NCI-H1048 (cell line): ENCODE measurements at places on chromosomes 6 and 20.

- no peak for DNase-seq
Observed at GRCh38 chr6:47722194-47722593, 23.8 kb downstream of the ADGRF4 start.

GRCh38 chr6:134936476-134936875, 13.4 kb downstream of the ALDH8A1 start:
- no peak for DNase-seq

DNA sequence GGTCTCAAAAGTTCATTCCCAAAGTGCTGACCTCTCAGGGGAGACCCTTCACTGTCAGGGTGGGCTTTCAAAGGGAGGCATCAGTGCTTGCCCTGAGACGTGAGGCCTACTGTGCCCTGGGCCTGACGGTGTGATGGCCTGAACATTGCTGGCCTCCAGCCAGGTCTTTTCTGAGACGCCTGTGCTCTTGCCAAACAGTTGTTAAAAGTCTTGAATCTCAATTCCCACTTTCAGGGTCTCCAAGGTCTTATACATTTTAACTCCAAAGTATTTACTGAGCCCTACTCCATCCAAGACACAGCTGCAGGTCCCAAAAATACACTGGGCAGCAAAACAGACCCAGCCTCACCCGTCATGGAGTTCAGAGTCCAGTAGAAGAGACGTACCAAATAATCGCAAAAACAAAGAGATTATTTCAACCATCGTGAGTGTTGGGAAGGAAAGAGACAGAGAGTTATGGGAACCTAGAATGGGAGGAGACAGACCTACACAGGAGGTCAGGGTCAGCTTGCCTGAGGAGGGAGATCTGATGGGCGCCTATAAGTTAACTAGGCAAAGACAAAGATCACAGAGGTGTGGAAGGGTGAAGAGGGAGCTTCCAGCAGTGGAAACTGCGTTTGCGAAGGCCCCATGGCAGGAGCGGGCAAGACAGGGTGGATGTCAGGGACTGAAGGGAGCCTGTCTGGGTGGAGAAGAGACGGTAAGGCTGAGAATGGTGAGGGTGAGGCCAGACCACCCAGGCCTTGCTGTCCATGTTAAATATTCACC, 446.3 kb downstream of the PREX1 start:
- no peak for DNase-seq

- DNase-seq: no peak
Observed at GRCh38 chr20:55200317-55200716, 724.9 kb downstream of the DOK5 start.

GRCh38 chr20:37615340-37616109, 78.3 kb upstream of the CTNNBL1 start:
- no peak for DNase-seq

- DNase-seq: no peak
Observed at GRCh38 chr20:35467339-35468224, 12.2 kb downstream of the CEP250 start.

DNA sequence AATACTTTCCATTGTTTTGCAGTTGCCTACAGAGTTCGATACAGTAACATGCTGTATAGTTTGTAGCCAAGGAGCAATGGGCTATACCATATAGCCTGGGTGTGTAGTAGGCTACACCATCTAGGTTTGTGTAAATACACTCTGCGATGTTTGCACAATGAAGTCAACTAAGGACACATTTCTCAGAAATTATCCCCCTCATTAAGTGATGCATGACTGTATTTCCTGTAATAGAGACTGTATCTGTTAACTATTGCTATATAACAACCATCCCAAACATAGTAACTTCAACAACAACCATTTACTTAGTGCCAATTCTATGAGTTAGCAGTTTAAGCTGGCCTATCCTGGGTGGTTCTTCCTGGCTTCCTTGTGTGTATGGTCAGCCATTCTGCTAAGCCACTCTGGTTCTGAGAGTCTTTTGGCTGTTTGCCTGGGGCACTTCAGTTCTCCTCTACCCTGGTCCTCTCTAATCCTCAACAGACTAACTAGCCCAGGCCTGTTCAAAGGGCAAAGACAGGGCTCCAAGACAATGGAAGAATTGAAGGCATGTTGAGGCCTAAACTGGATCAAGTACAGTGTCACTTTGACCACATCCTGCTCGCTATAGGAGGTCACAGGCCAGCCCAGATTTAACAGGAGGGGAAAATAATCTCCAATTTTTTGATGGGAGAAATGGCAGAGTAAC, 124.0 kb downstream of the PLCB1 start:
- no peak for DNase-seq

DNA sequence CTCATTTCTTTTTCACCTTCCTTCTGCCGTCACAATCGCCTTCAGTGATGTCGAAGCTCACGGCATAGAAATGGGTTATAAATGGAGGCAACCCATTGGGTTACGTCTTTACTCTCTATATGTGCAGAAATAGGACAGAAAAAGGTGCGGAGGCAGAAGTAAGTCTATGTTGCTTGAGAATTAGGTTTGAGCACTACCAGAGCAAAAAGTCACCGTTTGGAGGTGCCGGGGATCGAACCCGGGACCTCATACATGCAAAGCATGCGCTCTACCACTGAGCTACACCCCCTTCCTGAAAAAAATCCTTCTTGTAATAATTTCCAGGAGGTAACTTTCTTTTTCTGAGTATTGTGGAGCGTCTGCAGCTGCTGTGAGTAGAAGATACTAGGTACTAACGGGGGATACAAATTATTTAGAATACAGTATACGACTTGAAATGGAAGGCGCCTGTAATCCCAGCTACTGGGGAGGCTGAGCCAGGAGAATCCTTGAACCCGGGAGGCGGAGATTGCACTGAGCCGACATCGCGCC, 134.2 kb downstream of the TRIM27 start:
- DNase-seq: no peak

GRCh38 chr6:25387911-25388310, 108.7 kb downstream of the CARMIL1 start:
- DNase-seq: no peak

GRCh38 chr6:5531853-5532375, 270.6 kb downstream of the FARS2 start:
- DNase-seq: no peak
